H7 (cell line): ENCODE measurements at places on chromosomes 16 and 17.
A peak's percentile ranks its signal among the peaks of the same experiment; 100 is the strongest.

DNA sequence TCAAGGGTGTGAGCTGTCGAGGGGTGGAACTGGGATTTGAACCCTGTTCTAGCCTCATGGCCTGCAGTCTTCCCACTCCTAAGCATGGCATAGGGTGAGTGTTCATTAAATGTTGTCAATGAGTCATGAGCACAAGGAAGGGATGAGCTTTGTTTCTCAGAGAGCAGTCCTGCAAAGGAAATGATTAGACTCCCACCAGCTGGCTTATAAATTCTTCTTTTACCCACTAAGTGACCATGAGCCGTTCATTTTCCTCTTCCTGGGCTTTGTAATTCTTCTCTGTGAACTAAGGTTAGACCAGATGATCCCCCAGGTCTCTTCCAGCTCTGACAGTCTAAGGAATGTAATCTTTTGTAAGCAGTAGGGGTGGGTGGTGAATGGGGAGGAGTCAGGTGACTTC, 47.9 kb upstream of the HNF1B start:
- DNase-seq, result no peak

- no peak for DNase-seq
These were observed 41.1 kb downstream of the KIAA0753 start for GRCh38 chr17:6599364-6599763.

- DNase-seq, result peak; percentile 47
These were observed 14.7 kb downstream of the HOXB4 start for GRCh38 chr17:48563385-48563838.

- no peak for DNase-seq
These were observed 2.2 kb downstream of the CLDN9 start for GRCh38 chr16:3014971-3015370.

GRCh38 chr16:12398029-12398682, 405.5 kb downstream of the CPPED1 start:
- DNase-seq, result no peak

DNA sequence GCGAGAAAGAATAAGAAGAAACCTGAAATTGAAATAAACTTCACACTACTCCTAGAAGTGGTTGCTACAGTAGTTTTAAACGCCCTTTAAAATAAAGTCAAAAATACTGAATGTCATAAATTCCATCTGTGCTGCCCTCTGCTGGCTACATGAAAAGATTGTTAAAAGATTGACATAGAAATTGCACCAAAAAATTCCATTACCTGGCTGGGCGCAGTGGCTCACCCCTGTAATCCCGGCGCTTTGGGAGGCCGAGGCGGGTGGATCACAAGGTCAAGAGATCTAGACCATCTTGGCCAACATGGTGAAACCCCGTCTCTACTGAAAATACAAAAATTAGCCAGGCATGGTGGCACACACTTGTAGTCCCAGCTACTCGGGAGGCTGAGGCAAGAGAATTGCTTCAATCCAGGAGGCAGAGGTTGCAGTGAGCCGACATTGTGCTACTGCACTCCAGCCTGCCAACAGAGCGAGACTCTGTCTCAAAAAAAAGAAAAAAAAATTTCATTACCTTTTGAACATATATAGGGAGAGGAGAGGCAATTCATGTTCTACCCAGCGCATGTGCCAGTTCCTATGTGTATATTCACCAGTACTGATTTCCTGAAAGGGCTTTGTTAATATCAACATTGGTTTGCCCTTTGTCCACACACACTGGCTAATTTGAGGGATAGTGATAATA, 36.5 kb downstream of the CYTH1 start:
- no peak for DNase-seq

- no peak for DNase-seq
These were observed 531.2 kb downstream of the KIF2B start for GRCh38 chr17:54353789-54354525.

- DNase-seq, result no peak
These were observed 61.2 kb downstream of the AKAP1 start for GRCh38 chr17:57146273-57146672.

GRCh38 chr17:12959441-12959840, 58.4 kb downstream of the ELAC2 start:
- no peak for DNase-seq

GRCh38 chr16:30874244-30874820, 19.5 kb downstream of the BCL7C start:
- DNase-seq, result no peak

DNA sequence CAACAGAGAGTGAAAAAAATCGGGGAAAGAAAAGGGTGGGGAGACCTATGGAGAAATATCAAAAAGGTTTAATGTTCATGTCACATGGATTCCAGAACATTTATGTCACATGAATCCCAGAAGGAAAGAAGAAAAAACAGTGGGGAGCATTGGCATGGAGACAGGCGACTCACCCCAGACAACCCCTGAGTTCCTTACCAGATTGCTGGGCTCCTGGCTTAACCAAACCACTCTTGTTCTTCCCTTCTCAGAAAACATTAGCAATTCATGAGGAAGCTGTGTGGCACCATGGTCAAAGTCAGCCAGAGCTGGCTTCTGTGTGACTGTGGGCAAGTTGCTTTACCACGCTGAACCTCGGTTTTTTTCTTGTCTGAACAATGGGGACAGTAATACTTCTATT, 49.6 kb upstream of the CLEC19A start:
- no peak for DNase-seq

DNA sequence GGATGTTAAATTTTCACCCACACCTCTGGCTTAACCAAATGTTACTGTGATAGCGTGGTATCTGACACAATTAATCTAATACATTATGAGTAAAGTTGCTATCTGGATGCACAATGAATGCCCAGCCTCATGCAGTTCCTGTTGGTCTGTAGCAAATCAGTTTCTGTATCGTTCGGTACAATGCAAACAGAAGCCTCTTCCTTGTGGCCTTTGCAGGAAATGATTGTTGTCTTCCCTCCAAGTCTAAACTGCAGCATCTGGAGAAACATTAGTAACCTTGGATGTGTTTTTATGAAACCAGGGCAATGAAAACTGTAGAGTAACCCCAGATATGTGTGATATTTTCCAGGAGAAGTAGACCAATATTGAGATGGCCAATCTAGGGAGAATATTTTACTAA, 46.8 kb downstream of the CYB561 start:
- no peak for DNase-seq

- DNase-seq, result no peak
These were observed 80.5 kb downstream of the SMG6 start for GRCh38 chr17:2222901-2223616.

DNA sequence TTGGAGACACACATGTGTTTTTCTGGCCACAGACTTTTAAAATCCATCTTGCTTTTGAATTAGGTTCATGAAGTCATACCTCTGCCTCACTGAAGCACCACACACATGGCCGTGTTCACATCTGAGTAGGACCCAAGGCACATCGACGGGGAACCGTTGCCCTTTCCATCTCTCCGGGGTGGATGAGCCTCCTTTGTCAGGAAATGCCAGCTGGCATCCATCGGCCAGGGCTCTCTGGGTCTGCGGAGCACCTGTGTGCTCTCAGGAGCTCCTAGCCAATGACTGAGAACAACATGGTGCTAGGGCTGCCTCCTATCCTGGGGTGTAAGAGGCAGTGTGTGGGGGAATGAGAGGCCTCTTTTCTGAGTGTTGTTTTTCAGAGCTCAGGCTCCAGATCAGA, 24.5 kb upstream of the NKD1 start:
- DNase-seq, result no peak

- peak; percentile 11 for DNase-seq
These were observed 14.2 kb upstream of the CBFB start for GRCh38 chr16:67014634-67015312.

DNA sequence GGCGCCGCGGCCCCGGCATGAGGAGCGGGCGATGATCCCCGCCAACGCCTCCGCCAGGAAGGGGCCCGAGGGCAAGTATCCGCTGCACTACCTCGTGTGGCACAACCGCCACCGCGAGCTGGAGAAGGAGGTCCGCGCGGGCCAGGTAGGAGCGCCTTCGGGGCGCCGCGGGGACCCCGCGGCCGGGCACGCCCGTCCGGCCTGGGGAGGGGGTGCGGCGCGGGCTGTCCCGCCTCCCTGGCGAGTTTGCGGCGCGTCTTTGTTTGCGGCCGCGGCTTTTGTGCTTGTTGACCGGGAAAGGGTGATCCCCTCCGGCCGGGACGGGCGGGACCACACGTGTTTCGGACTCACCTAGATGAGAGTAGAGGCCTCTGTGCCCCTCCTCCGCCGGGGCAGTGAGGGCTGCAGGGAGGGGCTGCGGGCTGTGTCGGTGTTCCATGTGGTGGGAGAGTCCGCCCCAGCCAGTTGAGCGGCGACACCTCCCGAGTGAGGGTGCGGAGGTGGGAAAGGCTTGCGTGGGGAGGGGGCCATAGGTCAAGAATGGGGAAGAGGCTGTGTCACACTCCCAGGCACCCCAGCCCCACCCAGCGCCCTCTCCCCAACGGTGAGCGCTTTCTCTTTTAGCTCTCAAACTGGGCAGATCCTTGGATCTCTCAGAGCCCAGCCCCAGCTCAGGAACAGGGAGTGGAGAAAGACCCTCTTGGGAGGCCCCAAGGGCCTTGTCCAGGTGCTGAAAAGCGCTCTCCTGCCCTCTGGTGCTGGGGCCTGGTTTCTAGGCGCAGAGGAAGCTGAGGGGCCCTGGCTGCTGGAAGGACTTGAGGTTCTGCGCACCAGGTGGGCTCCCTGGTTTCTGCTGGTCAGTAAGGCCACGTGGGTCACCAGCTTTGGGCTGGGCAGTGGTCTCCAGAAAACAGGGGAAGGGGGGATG, 923 bp downstream of the ANKRD13B start:
- peak; percentile 90 for DNase-seq

DNA sequence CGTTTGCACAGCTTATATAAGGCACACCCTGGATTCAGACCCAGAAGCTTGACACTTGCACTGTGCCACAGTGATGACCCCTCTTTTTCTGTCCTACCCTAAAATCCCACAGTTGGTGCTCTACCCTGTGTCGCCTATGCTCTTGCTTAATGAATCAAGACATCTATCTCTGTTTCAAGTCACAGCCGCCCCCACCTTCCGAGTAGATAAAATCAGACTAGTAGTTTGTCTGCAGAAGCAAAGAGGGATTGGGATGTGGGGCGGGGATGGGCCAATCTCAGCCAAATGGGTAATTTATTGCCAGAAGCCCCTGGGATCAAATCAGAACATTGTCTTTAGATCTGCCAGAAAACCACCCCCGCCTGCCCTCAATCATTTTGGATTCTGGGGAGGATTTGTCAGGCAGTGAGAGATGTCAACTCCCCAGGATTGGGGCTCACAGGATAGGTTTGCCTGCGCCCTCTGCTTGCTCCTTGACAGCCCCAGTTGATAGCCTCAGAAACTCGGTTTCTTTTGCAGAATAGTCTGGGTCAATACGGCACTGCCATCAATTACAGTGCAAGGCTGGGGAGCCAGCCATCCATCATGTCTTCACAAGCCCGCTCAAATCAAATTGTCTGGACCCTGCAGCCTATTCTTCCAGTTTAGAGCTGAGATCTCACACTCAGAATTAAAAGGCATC, 520.8 kb downstream of the GRIN2A start:
- DNase-seq, result no peak

DNA sequence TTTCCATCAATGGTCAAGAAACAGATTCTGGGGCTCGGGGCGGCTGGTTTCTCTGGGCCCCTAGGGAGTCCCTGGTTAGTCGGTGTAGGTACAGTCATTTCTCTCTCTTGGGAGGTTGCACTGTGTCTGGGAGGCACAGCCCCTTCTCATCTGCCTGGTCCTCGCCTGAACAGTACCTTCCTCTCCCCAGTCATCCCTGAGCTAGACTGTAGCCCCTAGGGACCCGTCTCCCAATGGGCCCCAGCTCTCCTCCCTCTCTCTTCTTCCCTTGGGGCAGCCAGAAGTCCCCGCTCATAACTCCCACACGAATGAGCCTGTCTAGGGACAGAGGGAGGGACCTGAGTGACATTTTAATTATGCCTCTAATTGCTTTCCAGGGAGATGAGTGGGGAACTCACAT, 20.2 kb upstream of the CPSF4L start:
- DNase-seq, result no peak

DNA sequence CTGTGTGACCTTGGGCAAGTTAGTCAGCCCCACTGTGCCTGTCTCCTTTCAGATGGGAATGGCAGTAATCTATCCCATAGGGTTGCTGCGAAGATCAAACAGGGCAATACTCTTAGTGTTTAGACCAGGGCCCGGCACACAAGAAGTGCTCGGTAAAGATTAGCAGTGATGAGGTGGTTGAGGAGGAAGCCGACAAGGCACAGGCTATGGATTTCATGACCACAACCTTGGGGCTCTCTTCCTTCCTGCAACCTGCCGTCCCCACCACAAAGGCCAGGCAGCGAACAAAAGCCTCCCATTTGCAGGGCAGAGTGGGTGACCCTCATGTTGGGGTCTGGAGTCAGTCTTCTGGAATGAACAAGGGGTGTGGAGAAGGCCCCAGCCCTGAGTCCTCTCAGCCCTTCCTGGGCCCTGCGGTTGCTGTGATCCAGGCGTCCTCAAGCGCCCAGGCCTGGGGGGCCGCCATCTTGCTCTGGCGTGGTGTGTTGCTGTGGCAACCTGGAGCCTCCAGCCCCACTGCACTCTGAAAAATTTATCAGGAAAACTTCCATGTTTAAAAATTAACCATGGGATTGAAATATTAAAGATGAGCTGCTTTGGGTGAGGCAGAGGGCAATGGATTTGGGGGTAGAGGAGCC, 9.8 kb downstream of the ADAM11 start:
- no peak for DNase-seq

- DNase-seq, result peak; percentile 43
These were observed 78.0 kb upstream of the GAS7 start for GRCh38 chr17:10276436-10276835.

DNA sequence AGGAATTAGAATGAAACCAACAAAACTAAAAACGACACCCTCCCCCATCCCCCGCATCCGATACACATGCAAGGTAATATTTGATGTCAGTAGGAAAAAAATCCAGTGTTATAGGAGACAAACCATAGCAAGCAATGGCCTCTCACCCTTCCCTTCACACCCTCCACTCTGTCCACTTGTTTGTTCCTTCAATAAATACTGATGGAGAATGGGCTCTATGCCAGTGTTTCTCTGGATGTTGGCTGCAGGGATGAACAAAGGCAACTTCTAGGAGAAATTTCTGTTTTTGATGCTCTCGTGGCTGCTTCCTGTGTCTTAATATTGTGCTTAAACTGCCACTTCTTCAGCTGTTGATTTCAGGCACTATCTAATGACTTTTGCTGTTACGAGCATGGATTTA, 98.8 kb downstream of the WWOX start:
- DNase-seq, result no peak

DNA sequence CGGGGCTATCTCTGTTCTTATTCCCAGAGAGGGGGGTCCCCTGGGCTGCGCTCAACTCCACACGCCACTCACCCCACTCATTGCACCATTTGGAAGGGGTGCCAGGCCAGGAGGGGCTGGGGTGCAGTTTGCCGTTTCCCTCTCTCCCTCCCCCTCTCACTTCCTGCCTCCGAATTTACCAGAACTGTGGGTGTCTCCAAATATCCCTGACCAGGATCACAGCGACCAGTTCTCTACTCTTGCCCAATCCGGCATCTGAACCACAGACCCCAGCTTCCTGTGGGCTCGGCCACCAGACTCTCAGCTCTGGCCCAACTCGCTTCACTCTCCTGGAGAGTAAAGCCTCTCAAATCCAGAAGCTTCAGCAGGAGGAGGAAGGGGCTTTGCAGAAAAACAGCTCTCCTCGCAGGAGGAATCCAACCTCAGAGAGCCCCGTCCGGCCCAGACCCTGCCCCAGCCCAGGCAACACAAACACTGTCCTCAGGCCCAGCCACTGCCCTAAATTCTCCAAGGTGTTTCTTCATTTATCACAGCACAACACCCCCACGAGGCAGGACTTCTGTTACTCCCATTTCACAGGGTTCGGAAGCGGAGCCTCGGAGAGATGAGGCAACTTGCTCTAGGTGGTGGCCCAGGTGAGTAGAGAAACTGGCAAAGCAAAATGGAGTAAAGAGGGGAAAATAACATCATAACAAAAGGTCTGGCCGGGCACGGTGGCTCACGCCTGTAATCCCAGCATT, 423 bp upstream of the ASGR2 start:
- DNase-seq, result no peak
